ENCODE measurements at places on chromosomes 3 and 15.
A peak's percentile ranks its signal among the peaks of the same experiment; 100 is the strongest.

GRCh38 chr3:52056521-52056967 is at the start of gene DUSP7:
Gene DUSP7 (minus strand): TSS chr3:52056571. CDS start chr3:52056366, 205 bp downstream.
- DNase-seq, result peak; percentile 50

DNA sequence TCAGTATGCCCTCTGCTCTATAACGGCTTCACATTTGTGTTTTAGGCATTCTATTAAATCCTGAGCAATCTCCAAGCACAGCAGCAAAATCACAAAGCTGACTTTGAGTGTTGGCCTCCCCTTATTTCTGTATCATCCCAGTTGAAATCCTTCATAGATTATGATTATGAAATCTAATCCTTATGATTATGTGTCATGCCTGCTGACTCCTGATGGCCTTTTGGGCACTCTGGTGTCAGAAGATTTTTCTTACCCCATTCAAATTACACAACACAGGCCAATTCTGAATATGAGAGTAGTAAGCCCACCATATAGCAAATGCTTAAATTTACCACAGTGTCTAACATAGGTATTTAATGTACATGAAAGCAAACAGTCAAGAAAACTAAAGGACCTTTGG is 34.3 kb downstream of the CDV3 start:
- no peak for DNase-seq

DNA sequence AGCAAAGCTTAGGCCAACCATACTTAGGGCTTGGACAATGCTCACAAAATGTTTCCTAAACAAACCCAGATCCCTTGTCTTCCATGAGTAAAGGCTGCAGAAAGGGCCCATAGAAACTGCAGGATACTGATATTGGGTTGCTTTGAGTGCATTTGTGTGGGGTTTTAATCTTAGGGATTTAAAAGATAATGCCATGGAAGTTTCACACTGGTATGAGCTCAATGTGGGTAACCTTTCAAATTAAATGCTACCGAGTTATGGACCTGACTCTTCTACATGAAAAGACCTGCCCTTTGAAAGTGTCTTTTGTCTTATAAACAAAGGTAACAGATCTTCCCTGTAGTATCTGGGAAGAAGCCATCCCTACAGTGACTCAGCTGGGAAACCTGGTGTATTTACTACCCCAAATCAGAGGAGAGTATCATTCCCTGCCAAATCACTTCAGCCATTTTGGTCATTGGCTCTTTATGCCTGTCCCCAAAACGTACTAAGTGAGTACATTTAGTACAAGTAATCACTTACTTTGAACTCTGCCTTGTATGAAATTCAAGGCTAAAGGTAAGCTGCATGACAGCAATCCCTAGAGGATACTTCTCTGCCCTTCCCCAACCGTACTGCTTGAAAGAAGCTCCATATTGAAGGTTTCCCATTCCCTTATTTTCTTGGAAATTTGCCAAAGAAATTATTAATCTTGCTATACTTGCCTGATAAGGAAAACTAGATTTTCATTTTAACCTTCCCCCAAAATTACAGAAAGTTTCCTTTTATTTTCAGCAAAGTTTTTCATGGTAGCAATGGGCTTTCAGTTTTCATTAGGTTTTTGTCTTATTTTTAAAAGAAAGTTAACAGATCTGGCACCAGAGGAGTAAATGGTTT is 7.2 kb downstream of the TM4SF1 start:
- DNase-seq, result no peak

- no peak for DNase-seq
These were observed 120.0 kb upstream of the GADL1 start for GRCh38 chr3:31014317-31015040.

DNA sequence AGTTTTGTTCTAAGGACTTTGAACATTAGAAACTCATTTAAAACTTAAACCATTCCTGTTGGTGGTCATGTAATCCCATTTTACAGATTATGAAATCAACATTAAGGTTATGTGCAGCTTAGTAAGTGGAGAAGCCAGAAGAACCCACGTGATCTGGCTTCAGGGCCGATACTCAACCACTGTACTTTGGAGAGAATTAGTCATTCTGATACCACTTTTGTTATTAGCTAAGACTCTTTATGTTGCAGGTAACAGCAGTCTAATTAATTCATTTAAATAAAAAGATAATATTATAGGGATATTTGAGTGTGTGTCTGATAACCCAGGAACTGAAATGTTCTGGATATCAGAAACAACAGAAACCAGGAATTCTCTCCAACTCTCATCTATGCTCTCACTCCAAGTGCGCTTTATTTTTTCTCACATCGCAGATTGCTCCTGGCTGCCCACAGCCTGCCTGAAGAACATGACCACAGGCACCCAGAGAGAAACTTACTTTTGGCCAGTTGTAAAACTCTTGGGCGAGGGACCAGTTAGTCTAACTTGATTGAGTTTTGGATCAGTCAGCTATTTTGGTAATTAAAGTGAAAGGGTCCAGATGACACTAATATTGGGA is 25.2 kb downstream of the UBE2E1 start:
- DNase-seq, result no peak

GRCh38 chr3:127006781-127007436 is 24.0 kb downstream of the PLXNA1 start:
- DNase-seq, result no peak

- no peak for DNase-seq
These were observed 145.0 kb upstream of the TRIM42 start for GRCh38 chr3:140532793-140533330.

GRCh38 chr3:61595826-61596225 is 34.5 kb downstream of the PTPRG start:
- no peak for DNase-seq

- no peak for DNase-seq
These were observed 8.1 kb downstream of the RAD18 start for GRCh38 chr3:8954938-8955763.
